NT2/D1 (cell line): ENCODE measurements at places on chromosomes 4 and X.

DNA sequence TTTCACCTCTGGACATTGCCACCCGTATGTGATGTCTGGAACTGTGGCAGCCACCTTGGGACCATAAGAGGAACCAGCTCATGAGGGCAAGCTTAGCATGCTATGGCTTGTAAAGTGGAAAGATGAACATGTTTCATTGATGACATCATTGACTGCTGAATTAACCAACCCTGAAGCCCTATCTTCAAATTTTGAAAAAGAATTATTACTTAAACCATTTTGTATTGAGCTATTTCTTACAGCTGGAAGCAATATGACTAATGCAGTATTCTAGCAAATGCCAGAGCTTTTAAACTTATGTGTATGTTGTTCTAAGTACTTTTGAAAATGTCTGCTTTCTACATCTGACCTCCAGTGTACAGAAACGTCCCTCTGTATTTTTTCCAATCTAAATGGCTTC lies 18.1 kb downstream of the GUCY2F start:
- no peak for DNase-seq

GRCh38 chr4:98946359-98946758 lies 17.4 kb upstream of the EIF4E start:
- no peak for DNase-seq

DNA sequence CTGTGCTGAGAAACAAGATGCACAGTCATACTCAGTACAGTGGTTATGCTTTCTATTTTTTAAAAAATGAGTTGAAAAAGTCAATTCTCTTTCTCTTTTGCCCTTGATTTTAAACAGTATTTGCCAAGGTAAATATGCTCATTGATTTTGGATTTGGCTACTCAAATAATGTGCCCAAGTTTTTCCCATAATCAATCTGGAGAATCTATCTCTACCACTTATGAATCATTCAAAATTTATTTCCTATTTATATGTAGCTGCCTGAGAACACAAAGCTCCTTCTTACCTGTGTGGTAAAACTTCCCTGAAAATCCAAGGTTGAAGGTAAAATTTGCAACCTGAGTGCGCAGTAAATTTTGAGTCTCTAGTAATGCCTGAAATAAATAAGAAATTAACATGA lies 136.5 kb downstream of the NDST4 start:
- DNase-seq: no peak

DNA sequence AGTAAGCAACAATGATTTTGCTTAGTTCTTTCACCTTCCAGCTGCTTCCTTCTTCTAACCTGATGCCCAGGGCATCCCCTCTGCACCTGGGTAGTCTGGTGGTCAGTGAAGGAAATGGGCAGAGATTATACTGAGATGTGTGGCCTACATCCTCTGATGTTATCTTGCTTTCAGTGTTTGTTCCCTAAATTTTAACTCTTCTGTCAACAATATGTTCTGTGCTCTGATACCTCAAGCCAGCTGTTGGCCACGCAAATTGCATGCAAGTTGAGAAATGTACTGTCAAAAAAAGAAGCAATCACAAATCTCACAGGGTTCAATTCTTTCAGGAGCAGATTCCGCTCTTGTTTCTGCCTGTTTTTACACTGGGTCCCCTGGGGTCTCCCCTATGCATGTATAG lies 73.8 kb downstream of the FBXW7 start:
- no peak for DNase-seq

- DNase-seq: no peak
Measured at GRCh38 chrX:40734971-40735324, 394 bp downstream of the MED14 start.

GRCh38 chrX:107773206-107773605 lies 2.4 kb downstream of the TSC22D3 start:
- no peak for DNase-seq

GRCh38 chr4:1979477-1980196 lies 29.1 kb downstream of the NELFA start:
- DNase-seq: no peak

GRCh38 chr4:11069083-11069482 lies 359.6 kb downstream of the HS3ST1 start:
- DNase-seq: no peak

DNA sequence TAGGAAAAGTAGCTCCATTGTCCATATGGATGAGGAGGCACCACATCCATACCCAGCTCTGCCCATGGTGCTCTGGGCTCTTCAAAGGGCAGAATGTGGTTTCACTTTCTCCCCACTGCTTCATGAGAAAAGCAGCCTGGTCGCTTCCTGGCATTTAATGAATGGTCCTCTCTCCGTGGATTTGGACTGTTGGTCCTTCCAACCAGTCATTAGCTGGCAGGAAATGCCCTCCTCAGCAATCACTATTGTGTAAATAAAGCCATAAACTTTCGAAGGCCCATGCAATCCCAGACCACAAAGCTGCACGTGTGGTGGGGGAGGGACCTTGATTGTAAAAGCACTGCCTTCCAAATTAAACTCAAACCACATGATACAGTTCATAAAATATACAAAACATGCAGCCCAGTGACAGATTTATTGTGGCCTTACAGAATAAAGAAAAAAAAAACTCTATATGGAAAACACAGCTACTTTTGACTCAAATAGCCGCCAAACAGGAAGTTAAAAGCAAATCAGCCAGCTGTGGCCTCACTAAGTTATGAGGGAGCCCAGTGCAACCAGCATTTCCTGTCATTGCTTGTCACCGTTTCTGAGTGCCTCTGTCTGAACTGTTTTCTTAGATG lies 8.1 kb downstream of the MBNL3 start:
- no peak for DNase-seq

DNA sequence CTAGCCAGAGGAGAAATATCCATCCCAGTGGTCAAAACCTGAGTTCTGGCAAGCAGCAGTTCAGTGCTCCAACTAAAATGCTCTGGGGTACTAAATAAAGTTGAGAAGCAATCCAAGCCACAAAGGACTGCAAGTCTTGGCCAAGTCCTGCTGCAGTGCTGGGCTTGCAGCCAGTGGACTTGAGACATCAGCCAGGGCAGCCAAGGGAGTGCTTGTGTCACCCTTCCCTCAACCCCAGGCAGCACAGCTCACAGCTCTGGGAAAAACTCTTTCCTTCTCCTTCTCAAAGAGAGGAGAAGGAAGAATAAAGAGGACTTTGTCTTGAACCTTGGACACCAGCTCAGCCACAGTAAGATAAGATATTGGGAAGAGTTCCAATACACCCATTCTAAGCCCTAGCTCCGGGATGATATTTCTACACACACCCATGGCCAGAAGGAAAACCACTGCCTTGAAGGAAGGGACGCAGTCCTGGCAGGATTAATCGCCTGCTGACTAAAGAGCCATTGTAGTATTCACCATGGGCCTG lies 99.8 kb downstream of the PTCHD1 start:
- DNase-seq: no peak

DNA sequence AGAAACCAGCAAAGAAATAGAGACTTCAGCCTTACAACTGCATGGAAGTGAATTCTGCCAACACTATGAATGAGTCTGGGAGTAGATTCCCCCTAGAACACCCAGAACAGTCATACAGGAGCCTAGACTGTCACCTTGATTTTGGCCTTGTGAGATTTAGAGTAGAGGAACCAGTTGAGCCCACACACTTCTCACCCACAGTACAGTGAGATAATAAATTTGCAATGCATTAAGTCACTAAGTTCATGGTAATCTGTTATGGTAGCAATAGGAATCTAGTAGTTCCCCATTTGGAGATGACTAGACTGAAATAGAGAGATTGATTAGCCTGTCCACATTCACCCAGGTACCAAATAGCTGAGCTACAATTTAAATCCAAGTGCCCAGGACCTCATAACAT lies 59.0 kb downstream of the FAM13A start:
- no peak for DNase-seq

- DNase-seq: peak; percentile 46
Measured at GRCh38 chr4:57037982-57038604, 59.4 kb downstream of the POLR2B start.

DNA sequence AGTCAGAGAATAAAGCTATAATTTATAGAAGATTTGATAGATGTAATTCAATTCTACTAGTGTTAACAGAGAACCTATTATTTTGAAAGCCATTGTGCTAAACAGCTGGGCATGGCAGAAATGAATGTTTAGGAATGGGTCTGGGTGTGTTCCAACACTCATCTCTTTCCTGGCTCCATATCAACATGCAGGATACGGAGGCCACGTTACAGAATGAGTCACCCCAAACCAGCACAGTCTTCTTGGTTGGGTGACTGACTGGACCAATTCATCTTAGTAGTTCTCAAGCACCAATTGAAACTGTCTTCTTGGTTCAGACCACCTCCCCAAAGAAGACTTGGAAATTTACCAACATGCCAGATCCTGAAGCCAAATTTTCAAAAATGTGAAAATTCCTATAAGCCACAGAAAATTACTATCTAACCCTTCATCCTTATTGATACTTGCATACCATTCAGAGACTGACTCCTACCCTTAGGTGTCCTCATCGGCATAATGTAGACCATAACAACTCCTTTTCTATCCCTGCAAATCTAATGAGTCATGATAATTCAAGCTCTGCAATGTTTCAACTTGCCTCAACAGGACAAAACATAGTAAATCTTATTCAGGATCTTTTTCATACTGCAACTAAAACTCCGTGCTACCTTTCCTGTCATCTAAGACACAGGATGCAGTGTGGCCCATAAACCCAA lies 52.0 kb upstream of the ATOH1 start:
- DNase-seq: no peak

DNA sequence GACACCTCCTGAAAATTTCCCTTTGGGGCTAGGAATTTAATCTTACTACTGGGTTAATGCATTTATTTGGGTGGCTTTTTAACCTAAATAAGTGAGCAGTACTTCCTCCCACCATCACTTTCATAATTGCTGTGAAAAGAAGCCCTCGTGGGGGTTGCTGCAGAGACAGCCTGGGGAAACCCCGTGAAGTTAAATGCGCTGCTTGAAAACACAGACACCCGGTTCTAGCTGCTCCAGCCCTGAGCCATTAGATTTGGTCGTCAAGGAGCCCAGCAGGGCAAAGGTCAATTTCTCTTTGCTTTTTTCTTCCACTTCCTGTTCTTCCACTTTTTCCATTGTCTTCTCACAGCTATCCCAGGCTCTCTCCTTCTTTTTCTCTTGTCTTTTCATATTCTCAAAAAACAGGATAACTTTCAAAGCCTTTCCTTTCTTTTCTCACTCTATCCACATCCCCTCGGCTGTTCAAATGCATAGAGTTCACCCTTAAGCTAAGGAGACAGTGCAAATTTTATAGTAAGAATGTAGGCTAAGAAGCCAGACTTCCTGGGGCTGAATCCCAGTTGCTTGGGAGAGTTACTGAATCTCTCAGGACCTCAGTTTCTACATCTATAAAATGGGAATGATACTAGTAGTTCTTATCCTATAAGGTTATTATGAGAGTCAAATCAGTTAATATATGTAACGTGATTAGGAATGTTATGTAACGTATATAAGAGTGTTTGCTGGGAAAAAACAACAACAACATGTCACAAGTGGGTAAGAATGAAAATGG lies 91.5 kb upstream of the ZNF827 start:
- DNase-seq: no peak

GRCh38 chr4:181468451-181468850 lies 774.8 kb upstream of the TENM3 start:
- no peak for DNase-seq

DNA sequence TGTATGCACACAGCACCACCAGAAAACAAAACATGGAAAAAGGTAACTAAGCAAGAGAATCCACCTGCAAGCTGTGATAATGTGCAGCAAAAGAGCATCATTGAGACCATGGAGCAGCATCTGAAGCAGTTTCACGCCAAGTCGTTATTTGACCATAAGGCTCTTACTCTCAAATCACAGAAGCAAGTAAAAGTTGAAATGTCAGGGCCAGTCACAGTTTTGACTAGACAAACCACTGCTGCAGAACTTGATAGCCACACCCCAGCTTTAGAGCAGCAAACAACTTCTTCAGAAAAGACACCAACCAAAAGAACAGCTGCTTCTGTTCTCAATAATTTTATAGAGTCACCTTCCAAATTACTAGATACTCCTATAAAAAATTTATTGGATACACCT lies 90.2 kb downstream of the TET2 start:
- no peak for DNase-seq

GRCh38 chr4:145388043-145388442 lies 93.6 kb upstream of the SMAD1 start:
- DNase-seq: no peak

DNA sequence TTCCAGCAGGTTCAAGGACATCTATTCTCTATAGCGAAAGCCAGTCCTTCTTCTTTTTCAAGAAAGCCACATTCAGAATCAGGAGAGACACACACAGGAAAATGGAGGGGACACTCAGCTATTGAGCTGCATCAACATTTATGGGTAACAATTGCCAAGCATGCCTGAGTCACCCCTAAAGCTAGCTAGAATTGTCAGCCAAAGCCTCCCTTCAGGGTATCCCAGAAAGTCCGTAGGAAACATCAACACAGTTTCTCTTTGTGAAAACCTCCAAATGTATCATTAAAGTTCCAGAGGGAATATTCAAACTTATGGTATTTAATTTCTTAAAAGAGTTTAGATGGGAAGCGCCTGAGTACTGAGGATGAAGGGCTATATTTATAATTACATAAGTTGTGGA lies 331.1 kb upstream of the SLC7A11 start:
- DNase-seq: no peak

GRCh38 chr4:142435599-142436235 lies 410.4 kb downstream of the INPP4B start:
- DNase-seq: peak; percentile 60

- peak; percentile 97 for DNase-seq
Measured at GRCh38 chrX:54808605-54809483, 1.3 kb downstream of the MAGED2 start.

DNA sequence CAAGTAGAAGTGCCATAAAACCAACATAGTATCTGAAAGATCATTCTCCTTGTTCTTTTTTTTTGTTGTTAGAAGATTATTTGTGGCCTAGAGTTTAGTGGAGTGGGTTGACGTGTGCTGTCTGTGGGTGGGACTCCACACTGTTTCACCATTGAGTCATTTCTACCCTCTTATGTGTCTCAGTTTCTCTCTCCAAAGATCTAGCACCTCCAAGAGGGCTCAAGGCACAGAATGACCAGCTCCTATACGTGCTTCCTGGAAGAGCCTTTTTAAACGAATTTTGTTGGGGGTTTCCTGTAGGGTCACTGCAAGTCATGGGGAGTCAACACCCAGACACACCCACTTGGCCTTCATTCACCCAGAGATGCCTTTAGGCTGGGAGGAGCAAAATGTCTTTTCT lies 150.1 kb downstream of the KLF8 start:
- no peak for DNase-seq

GRCh38 chrX:23907498-23908218 lies at the start of the genes APOO and CXorf58:
Gene APOO (minus strand): TSS chrX:23907938. CDS start chrX:23907702, 236 bp downstream.
Gene CXorf58 (plus strand): TSS chrX:23908006. CDS start chrX:23910303, 2,297 bp downstream.
- peak; percentile 93 for DNase-seq

DNA sequence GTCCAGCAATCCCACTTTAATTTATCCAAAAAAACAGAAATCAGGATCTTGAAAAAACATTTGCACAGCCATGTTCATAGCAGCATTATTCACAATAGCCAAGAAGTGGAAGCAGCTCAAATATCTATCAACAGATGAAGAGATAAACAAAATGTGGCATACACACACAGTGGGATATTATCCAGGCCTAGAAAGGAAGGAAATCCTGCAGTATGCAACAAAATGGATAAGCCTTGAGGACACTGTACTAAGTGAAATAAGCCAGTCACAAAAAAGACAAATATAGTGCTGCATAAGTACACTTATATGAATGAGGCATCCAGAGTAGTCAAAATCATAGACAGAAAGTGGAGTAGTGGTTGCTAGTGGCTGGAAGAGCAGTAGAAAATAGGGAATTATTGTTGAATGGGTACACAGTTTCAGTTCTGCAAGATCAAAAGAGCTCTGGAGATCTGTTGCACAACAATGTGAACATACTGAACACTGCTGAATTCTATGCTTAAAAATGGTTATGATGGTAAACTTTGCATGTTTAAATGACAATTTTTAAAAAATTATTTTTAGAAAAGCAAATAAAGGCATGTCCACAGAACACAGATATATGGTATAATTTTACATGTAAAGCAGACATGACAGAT lies 25.6 kb downstream of the CHM start:
- DNase-seq: no peak
